ENCODE measurements at places on chromosomes 12 and 14.

DNA sequence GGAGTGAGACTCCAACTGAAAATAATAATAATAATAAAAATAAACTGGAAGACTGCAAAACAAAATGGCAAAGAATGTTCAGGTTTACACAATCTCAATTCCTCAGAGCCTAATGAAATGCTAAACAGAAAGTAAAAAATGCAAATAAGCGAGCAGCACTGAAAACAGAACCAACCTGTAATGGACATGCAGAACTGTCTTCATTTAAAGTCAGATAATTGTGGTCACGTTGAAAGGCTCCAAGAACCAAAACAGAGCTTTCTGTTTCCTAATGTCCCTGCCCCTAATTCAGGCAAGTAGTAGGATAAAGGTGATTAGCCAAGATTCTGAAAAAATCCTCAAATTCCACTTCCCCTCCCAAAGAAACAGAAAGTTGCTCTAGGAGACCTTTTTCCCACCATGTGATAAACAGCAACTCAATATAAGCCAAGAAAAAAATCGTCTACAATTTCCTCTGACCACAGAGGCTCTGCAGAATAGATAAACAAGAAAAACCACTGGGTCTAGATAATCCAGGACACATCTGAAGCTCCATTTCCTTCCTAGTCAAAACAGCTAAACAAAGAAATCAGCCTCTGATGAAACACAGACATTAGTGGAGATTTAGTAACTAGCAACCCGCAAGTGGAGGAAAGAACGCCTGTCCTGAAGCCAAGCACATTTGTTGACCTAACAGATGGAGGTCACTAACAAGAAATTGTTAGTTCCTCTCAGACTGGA is 3.0 kb downstream of the MIS18BP1 start:
- DNase-seq: no peak

DNA sequence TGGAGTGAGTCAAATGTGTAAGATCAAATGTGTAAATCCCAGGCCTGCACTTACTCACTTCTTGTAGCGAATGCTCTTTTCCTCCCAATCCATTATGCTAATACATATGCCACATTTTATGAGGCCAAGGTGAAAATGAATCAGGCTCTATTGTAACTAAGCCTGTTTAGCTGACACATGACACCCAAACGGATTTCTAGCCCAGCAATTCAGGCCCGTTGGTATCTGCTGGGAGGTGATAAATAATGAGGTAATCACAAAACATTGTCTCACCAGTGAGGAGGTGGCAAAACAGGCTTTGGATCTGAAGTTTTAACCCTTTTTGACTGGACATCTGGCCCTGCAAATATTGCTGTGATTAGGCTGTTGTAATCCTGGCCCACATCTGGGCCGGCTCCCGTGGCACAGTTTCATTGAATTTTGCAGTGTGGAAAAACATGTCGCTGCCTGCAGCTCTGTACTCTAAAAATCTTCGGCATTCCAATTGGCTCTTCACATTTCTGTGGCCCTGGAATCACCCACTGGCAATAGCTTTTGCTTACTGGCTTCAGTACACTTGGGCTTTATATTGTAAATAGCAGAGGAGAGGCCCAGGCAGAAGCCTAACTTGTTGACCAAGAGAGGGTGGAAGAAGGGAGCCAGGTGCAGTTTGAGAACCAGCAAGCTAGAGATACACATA is 106.1 kb downstream of the PAX9 start:
- peak; percentile 97 for DNase-seq

GRCh38 chr12:22687361-22688076 is 62.5 kb downstream of the ETNK1 start:
- DNase-seq: no peak

DNA sequence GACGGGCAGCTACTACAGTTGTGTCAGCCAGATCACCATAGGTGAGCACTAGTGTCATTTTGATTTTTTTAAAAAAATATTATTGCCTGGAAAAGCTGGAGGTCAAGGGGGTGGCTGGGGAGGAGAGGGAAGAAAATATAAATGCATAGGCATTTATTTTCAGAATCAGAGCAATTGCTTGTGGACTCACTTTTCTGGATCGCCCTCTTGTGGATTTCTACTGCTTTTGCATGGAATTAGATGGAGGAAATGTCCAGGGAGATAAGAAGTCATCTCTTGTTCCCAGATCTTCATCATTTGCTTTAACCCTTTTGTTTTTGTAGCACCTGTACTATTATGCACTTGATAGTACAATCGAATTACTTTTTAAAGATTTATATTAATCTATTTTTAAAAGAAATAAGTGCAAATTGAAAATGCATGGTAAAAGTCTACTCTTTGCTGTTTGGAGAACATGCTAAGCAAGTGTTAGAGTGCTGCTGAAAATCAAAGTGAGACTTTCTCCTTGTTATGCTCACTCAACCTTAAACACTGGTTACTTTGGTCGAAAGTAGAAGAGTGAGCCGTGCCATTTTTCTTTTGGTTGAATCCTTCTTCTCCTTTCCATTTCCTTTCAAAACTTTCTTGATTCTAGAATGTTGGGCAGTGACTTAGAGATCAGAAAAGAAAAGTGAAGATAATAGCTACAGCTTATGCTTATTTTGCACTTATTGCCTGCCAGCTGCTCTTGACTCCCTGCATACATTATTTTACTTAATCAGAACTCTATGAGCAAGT is 60.6 kb upstream of the ANO4 start:
- no peak for DNase-seq

- DNase-seq: no peak
Observed at GRCh38 chr14:81302638-81303037, 81.9 kb upstream of the GTF2A1 start.

- no peak for DNase-seq
Observed at GRCh38 chr12:104976703-104977102, 9.4 kb upstream of the NOPCHAP1 start.

DNA sequence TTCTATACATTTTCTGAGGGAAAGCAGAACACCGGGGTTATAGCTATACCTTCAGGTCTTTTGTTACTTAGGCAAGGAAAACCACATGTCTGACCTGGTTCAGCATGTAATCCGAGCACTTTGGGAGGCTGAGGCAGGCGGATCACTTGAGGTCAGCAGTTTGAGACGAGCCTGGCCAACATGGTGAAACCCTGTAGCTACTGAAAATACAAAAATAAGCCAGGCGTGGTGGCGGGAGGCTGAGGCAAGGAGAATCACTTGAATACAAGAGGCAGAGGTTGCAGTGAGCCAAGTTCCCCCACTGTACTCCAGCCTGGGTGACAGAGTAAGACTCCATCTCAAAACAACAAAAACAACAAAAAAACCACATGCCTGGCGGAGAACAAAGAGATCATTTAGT is 177.6 kb downstream of the ACSS3 start:
- no peak for DNase-seq

- peak; percentile 22 for DNase-seq
Observed at GRCh38 chr12:48105321-48105866, 485 bp downstream of the SENP1 start.

GRCh38 chr12:45893240-45893639 is 97.1 kb downstream of the SCAF11 start:
- no peak for DNase-seq

- DNase-seq: no peak
Observed at GRCh38 chr12:69468237-69469026, 1.8 kb upstream of the FRS2 start.

- DNase-seq: no peak
Observed at GRCh38 chr12:124157406-124157805, 137.5 kb upstream of the RFLNA start.

DNA sequence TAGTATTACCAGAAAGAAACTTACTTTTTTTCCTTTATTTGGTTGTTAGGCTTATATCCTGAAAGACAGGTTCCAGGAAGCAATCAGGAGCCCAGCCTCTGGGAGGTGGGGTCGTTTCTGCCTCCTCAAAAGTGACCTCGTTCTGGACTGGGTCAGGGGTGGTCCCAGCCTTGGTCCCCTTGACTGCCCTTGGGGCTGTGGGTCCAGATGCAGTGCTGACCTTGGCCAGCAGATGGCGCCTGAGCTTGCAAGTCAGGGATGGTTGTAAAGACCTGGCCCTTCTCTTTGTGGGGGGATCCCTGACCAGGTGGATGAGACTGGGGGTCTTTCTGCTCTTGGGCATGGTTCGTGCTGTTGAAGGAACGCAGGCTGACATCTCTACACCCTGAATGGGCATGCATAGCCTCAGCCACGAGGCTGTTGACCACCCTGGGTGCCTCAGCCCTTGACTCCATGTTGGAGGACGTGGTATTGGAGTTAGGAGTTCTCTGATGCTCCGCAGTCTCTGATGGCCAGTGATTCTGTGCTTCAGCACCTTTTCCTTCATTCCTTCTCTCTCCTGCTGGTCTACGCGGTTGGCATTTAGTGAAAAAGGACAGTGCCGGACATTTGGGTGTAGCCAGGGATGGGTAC is 62.4 kb downstream of the ADCK1 start:
- DNase-seq: no peak

GRCh38 chr14:100084591-100084990 is 19.4 kb downstream of the EVL start:
- no peak for DNase-seq

DNA sequence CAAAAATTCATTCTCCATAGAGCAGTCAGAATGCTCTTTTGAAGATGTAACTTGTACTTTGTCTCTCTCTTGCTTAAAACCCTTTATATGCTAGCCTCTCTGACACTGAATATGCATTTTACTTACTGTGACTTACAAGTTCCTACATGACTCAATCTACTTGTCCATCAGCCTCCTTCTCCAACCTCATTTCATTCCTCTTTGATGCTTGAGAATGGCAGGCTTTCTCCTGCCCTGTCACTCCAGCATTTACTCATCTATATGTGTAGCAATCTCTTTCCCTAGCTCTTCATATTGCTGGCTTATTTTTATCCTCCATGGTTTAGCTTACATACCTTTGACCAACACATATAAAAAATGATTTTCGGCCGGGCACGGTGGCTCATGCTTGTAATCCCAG is 561.9 kb downstream of the CCER1 start:
- no peak for DNase-seq

DNA sequence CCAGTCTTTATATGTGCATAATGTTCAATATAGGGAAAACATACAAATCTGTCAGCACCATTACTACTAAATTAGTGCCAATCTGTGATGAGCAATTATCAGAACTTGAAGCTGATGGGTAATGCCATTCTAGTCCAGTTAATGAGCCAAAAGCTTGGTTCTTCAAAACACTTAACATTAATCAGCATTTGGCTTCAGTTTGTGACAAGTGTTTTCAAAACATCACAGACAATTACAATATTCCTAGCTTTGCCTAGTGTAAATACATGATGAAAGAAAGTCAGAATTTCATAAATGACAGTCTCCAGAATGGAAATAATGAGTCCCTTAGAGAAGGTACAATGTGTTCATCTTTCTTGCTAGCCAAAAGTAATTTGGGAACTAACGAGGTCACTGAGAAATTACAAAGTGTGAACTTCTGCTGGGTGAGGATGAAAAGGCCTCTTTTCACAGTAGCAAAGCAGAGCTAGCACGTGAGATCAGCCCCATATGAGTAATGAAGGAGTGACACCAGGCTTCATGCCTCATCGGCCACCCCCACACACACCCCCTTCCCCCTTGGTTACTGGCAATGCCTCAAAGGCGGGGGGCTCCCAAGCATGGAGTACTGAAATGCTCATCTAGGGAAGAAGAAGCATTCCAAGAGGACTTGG is 180.6 kb upstream of the EEA1 start:
- DNase-seq: peak; percentile 19

- DNase-seq: no peak
Observed at GRCh38 chr12:103868215-103868614, 27.2 kb upstream of the NT5DC3 start.

- DNase-seq: peak; percentile 11
Observed at GRCh38 chr12:31477687-31478086, 113.2 kb downstream of the DENND5B start.

Data from DMS79 (cell line).